ENCODE measurements at places on chromosomes 5 and 9. TPM values are rescaled to one million over a fixed set of nuclear protein-coding genes. Genes with fewer than 3 reads are reported as not detected.

CKS2 gene
- total RNA-seq, result 78.0 TPM

GRCh38 chr5:75668445-75668844 is 48.8 kb downstream of the POC5 start:
- no peak for DNase-seq

DNA sequence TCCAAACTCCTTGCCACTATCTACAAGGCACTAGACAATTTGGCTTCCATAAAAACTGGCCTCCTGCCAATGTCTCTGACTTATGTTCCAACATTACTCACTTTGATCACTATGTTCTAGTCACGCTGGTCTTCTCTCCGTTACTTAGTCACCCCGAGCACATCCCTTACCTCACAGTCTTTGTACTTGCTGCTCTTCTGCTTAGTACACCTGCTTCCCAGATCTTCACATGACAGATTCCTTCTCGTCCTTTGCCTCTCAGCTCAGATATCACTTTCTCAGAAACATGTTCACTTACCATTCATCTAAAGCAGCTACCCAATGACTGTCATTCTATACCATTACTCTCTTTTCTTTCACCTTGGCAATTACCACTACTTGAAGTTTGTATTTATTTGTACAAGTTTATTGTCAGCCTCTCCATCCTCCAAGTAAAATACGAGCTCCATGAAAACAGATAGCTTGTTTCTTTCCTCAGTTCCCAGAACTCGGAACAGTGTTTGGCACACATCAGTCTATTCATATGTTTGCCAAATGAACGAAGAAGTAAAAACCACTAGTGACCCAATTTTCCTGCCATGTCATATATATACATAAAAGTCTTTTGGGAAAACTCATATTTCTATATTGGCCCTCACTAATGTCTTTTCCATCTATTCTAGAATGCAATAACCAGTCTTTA is 5.9 kb upstream of the SLC22A5 start:
- DNase-seq, result peak; percentile 83

DNA sequence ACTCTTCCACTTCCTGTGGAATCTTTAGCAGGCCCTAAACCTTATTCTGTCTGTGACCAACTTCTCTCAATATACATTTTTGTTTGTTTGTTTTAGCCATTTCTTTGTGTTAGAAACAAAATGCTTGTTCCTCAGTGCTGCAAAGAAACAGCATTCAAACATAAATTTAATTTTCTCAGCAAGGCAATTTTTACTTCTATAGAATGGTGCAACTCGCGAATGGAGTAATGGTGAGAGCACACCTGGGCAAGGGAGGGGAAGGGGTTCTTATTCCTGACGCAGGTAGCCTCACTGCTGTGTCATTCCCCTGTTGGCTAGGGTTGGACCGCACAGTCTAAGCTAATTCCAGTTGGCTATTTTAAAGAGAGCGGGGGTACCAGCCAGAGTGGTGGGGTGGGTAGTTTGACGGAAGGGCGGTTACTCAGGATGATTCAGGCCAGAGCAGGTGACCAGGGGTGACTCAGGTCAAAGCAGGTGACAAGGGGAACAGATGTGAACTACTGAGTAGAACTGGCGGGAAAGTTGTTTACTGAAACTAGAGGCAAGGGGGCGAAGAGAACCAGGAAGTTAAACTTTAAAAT is 21.4 kb downstream of the ZNF169 start:
- no peak for DNase-seq

CARTPT gene
- total RNA-seq, result not detected

DNA sequence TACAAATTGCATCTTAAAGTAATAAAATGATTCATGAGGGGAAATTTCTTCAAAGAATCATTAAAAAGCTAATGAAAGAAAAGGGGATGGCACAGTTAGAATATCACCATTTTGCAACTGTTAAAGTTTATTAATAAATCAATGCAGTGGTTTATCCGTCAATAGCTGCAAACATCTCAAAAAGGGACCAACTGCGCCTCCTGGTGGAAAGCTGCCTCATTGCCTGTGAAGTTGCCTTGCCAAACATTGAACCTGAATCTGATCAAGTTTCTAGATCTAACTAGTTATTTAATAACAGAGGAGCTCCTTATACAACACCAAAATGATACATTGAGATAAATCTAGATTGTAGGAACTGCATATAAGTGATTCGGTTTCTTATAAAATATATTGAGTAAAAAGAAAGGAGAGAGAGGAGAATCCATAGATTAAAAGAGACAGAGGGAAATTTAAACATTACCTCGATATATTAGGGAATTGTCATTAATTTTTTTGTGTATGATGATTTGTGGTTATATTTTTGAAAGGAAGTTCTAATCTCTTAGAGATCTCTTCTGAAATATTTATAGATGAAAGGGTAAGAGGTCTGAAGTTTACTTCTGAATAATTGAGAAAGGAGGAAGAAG is 6.9 kb upstream of the NDUFB6 start:
- peak; percentile 63 for DNase-seq

FABP6 gene
- total RNA-seq, result not detected

- no peak for DNase-seq
These were observed 79.5 kb upstream of the LHFPL2 start for GRCh38 chr5:78727786-78728761.

DNA sequence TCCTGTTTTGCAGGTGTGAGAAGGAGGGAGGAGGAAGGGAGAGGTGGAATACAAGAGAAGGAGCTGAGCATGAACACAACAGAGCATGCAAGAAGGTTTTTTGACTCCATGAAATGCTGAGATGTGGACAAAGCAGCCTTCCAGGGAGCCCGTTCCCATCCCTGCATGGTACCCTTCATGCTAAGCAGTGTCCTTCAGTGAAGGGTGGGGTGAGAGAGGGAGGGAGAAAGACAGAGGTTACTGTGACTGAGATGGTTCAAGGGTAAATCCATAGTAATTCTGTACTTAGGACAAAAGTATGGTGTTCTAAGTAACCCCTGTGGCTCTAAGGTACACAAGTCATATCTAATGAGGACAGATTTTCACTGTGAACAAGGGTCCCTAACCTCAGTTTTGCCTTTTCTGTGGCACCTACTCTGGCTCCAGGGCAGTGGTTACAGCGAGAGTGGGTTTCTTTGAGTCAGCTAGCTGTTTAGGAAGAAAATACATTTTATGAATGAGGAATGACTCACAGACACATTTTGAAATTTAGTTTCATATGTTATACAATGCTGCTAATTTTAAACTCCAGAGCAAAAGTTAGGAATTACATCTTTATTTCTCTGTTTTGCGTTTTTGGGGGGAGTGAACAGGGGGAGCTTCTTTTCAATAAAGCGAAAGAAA is 184.9 kb upstream of the SLC12A2 start:
- peak; percentile 9 for DNase-seq

GRCh38 chr9:134501761-134502265 is 139.8 kb upstream of the COL5A1 start:
- no peak for DNase-seq

TTC1 gene
- total RNA-seq, result 51.0 TPM

C6 gene
- total RNA-seq, result not detected

GRCh38 chr5:78005021-78005785 is 229.1 kb upstream of the TBCA start:
- DNase-seq, result peak; percentile 84

DNA sequence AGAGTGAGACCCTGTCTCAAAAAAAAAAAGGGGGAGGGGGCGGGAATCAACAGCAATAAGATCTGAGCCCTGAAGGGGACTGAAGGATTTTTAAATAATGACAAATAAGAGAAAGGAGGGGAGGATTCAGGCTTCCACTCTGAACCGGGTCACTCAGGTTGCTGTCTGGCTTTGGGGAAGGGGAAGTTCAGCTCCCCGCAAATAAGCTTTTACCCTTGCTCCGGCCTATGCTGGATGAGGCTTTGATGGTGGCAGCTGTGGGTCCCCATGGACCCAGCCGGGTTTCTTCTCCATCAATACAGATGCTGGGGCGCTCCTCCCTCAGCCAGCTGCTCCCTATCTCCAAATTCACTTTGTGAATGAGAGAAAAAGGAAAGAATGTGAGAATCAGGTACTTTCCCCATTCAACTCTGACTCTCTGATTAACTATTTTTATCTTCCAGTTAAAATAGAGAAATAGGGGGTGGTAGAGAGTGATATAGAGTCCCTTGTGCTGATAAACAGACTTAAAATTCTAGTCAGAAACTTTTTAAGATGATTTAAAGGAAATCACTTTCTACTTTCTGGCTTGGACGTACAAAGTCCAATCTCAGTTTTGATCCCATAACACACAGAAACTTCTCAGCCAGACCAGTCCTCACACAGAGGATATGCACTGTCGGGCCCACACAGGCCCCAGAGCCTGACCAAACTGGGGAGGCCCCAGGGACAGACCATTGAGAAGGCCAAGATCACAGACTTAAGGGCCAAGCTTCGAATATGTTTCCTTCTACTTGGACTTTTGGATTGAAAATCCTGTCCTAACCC is 39.6 kb downstream of the C5orf15 start:
- no peak for DNase-seq

DNA sequence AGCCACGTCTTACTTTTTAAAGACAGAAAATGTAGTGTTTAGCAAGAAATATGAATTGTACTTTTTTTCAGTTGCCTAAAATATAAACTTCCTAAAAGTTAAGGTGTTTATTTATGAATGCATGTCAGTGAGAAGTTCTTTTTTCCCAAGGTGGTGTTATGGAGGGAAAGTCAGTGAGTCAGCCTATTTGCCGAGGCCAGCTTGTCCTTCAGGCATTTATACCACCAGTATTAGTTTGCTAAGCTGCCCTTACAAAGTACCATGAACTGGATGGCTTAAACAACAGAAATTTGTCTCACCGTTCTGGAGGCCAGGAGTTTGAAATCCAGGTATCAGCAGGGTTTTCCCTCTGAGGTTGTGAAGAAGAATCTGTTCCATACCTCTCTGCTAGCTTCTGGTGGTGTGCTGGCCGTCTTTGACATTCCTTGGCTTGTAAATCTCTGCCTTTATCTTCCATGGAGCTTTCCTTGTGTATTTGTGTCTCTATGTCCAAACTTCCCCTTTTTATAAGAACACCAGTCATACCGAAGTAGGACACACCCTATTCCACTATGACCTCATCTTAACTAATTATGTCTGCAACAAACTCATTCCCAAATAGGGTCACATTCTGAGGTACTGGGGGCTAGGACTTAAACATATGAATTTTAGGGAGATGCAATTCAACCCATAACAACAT is 38.4 kb downstream of the PRKACG start:
- no peak for DNase-seq

NEUROG1 gene
- not detected for total RNA-seq

GRCh38 chr9:2059274-2059929 is 44.3 kb downstream of the SMARCA2 start:
- DNase-seq, result no peak

FOXD4L3 gene
- total RNA-seq, result not detected

DNA sequence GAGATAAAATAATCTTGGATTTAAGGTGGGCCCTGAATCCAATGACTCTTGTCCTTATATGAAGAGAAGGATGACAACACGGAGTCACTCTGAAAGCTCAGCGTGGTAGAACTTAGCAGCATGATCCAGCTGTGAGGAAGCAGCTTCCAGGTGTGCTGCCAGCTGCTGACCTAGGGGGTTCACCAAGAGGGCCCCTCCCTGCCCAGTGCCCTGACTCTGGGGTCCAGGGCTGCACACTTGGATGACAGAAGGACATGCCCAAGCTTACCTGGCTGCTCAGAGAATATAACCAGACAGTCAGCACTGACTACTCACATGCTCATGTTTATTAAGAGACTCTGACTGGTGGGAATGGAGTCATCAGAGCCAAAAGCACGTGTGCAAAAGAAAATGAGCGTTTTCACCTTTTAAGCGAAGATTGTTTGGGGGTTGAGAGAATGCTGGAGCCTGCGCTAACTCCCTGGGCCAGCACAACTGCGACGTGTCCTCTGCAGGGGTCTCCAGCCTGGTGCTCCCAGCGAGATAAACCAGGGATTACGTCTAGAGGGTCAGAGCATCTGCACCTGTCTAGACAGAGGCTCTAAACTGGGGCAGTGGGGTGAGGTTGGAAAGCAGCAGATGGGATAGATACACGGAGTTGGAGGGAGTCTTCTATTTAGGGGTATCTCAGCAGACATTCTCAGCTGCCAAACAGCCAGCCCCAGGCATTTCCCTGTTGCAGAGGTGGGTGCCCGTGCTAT is 41.3 kb downstream of the ROPN1L start:
- no peak for DNase-seq

DNA sequence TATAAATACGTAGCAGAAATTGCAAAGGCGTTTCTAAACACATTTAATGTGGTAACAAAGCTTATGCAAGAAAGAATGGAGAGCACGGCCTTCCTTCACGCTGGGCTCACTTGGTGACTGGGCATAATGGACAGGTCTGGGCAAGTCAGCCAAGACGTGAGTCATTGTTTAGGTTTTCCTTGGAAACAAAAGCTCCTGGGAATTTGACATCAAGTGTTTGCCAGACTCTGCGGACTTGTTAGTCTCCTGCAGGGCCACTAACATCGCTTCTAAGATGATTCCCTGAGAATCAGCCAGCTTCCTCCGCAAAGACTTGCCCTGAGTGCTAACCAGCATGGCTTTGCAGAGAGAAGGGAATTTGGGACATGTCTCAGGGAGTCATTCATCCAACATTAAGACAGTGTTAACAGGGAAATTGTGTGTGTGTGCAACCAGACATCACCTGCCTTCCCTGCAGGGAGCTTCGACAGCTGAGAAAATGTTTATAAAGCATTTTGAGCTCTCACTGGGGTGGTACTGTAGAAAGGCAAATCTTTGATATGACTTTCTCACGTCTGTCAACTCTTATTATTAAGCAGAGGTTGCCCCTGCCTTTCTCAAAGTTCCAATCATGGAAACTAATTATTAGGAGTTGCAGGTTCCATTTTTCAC is 182.5 kb downstream of the NTRK2 start:
- DNase-seq, result peak; percentile 33

ENTR1 gene
- 40.3 TPM for total RNA-seq

TERT gene
- not detected for total RNA-seq

GTF2H2C gene
- total RNA-seq, result 36.1 TPM

GRCh38 chr9:115158661-115159481 is 40.9 kb upstream of the TNC start:
- DNase-seq, result peak; percentile 65

GRCh38 chr9:71681708-71682272 is 86.5 kb downstream of the CEMIP2 start:
- DNase-seq, result peak; percentile 78

- DNase-seq, result no peak
These were observed 98.1 kb upstream of the TLE4 start for GRCh38 chr9:79473704-79474103.

TNFSF8 gene
- total RNA-seq, result not detected

- no peak for DNase-seq
These were observed 18.3 kb upstream of the GLIPR2 start for GRCh38 chr9:36118201-36118600.

MGAT1 gene
- total RNA-seq, result 98.6 TPM

DNA sequence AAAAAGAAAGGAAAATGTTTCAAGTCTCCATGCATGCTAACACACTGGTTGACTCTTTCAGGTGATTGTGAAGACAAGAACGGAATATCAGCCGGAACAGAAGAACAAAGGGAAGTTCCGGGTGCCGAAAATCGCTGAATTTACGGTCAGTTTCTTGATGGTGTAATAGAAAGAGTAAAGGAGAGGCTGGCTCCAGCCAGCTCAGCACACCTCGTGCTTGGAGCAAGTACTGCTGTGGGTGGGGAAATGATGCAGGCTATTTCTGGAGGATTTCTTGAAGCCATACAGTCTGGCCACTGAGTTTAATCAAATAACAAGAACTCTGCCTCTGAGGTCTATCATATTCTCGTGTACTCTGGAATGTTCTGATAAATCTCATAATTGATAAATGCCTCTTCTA is 18.7 kb downstream of the NSG2 start:
- DNase-seq, result no peak
